Stimulated activated CD8-positive, alpha-beta memory T cell treated with anti-CD3 and anti-CD28 coated beads, Interleukin-15, amount 100 ng/mL, for 4 hours (primary cell): ENCODE measurements at places on chromosomes 7 and 10.

GRCh38 chr7:18393465-18394118 is 102.0 kb upstream of the HDAC9 start:
- DNase-seq, result no peak

DNA sequence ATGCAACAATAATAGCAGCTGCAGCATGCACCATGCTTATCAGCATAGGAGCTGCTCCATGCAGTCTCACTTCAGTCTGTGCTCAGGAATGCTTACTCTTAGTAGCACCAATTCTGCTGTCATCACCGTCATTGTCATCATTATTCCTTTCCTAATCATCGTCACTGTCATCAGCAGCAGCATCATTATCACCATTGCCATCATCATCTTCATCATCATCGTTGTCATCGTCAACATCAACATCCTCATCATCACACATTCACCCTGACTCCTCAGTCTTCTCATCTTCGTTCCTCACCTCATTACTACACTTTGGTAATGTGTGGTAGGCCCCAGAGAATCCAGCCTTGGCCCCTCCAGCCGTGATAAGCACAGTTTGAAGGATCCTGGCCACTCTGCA is 545.0 kb downstream of the TNS3 start:
- no peak for DNase-seq

- DNase-seq, result no peak
These were observed 8.3 kb downstream of the TMEM273 start for GRCh38 chr10:49179699-49180443.

- DNase-seq, result no peak
These were observed 20.4 kb upstream of the INPP5F start for GRCh38 chr10:119705434-119705831.

GRCh38 chr10:1933215-1933614 is 195.9 kb upstream of the ADARB2 start:
- DNase-seq, result no peak

- DNase-seq, result no peak
These were observed 421.7 kb downstream of the ATRNL1 start for GRCh38 chr10:115514895-115515294.

DNA sequence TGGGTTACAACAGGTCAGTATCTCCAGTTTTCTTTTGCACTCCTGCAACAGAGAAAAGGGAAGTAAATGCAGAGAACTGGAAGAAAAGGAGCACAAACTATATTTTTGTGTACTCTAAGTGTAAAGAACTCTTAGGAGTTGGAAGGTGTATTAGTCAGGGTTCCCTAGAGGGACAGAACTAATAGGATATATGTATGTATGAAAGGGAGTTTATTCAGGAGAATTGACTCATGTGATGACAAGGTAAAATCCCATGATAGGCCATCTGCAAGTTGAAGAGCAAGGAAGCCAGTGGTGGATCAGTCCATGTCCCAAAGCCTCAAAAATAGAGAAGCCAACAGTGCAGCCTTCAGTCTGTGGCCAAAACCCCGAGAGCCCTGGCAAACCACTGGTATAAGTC is 22.6 kb upstream of the RAB18 start:
- DNase-seq, result no peak

GRCh38 chr10:88062798-88063472 is 199.5 kb downstream of the PTEN start:
- DNase-seq, result no peak

DNA sequence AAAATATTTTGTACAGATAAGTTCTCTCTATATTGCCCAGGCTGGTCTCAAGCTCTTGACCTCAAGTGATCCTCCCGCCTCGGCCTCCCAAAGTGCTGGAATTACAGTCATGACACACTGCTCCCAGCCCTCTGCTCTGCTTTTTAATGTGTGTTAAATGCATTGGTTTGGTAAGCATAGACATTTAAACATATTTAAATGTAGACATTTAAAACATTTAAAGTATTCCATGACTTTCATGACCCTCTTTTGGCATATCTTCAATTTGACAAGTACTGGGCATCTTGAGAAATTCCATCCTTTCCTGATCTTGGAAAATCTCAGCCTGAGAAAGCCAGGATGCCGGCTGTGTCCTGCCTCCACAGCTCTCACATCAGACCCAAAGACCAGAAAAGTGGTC is 5.2 kb upstream of the SAR1A start:
- DNase-seq, result no peak

DNA sequence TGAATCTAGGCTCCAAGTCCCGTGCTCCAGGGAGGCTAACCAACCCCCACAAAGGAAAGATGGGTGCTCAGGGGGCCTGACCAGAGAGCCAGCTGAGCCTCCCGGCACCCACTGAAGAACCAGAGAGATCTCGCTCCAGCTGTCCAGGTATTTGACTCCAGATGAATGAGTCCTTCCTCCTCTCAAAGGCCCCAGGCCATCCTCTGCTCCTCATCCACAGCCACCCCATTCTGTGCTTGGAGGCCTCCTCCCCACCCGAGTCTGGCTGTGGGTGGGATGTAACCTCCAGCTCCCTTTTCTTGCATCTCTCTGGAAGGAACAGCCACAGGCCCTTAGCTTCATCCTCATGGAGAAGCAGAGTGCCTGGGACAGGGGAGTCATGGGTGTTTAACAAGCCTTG is 44.6 kb downstream of the VSTM4 start:
- DNase-seq, result no peak

GRCh38 chr7:26815426-26815825 is 49.0 kb downstream of the SKAP2 start:
- no peak for DNase-seq

- no peak for DNase-seq
These were observed 9.0 kb upstream of the PIP4K2A start for GRCh38 chr10:22723343-22723779.
